ENCODE measurements at places on chromosomes 11 and 22.

DNA sequence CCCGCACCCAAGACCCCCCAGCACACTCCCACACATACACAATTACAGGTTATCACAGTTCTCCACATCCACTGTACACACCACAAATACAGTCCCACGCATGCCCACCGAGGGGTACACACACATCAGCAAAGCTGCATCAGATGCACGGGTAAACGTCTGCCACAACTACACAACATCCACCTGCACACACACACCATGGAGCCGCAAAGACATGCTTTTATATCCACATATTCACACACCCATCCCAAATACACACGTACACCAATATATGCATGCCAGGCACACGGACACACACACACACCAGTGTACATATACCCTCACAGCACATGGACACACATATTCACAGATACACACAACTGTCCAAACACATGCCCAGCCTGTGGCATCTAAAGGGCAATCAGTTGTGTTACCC is 5.4 kb upstream of the KCNJ4 start:
- DNase-seq: no peak

GRCh38 chr11:101870510-101870909 is 44.3 kb upstream of the CEP126 start:
- DNase-seq: no peak

DNA sequence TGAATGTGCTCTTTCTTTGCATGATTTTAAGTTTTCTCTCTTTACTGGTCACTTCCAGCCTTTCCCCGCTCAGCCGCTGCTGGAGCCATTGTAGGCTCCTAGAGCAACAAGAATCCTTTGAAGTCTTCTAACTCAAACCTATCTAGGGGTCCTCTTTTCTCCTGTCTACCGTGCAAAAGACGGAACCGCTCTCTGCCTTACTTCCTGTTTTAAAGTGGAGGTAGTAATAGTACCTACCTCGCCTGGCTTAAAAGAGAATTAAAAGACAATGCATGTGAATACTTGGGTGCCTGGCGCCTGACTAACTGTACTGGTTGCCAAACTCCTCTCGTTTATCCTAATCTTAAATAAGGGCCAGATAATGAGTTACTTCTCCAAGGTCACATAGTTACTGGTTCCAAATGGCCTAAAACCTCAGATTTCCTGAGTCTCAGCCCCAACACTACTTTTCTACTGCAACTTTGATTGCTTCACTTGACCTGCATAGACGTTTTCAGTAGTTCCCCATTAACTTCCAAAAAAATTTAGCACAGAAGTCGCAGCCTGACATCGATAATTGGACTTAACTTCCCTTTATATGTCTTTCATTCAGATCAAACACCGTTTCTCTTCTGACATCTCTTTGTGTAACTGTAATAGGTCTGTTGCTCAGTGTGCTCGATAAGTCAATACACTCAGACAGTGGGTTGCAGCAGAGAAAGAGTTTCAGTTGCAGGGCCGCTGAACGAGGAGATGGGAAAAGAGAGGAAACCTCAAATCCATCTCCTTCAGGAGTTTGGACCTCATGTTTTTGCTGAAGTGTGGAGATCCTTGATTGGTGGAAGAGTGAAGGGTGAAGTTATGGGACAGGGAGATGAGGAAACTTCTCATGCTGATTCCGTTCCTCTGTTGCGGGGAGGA is 891 bp downstream of the SAMM50 start:
- DNase-seq: peak; percentile 21

- DNase-seq: no peak
Observed at GRCh38 chr11:116932181-116932580, 94.8 kb upstream of the APOA1 start.

- no peak for DNase-seq
Observed at GRCh38 chr11:35764417-35764816, 101.8 kb downstream of the TRIM44 start.

- no peak for DNase-seq
Observed at GRCh38 chr11:45726493-45727054, 61.2 kb upstream of the CHST1 start.

- peak; percentile 38 for DNase-seq
Observed at GRCh38 chr11:105000797-105001196, 22.2 kb downstream of the CASP5 start.

DNA sequence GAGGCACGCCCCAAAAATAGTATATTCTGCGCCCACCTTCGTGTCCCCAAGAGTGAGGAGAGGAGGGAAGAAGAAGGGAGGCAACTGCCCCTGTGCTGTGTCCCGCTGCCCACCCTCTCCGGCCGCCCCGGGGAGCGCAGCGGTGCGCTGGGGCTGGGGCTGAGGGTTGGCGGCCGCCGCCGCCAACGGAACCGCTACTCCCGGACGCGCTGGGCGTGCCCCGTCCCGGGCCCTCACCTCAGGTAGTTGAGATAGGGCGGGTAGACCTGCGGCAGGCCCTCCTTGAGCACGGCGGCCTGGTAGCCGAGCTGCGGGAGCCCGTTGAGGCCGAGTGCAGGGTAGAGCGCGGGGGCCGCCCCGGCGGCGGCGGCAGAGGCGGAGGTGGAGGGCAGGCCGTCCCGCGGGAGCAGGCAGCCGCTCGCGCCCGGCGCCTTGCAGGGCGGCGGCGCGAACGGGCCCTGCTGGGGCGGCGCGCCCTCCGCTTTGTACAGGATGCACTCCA is 2.4 kb downstream of the PGR start:
- peak; percentile 31 for DNase-seq

All from GM20000 (cell line).